Cardiac fibroblast (primary cell): ENCODE measurements at places on chromosomes 1 and 21.
A peak's percentile ranks its signal among the peaks of the same experiment; 100 is the strongest.

DNA sequence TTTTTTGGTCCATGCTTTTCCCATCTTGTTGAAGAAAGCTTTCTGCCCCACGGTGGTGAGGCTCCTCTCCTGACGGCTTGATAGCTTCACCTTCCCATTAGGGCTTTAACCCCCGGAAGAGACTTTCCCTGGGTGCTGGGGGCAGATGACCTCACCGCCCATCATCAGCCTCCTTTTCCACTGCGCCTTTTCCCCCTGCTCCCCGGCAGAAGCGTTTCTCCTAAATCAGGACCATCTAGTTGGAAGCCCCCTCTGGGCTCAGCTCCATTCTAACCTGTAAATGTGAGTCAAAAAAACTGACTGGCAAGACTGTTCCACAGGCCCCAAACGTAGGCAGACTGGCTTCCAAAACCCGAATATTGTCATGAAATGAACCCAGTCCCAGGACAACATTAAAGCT lies 6.7 kb downstream of the POFUT2 start:
- DNase-seq: no peak

GRCh38 chr1:95041491-95042165 lies 31.1 kb downstream of the ALG14 start:
- peak; percentile 91 for DNase-seq

DNA sequence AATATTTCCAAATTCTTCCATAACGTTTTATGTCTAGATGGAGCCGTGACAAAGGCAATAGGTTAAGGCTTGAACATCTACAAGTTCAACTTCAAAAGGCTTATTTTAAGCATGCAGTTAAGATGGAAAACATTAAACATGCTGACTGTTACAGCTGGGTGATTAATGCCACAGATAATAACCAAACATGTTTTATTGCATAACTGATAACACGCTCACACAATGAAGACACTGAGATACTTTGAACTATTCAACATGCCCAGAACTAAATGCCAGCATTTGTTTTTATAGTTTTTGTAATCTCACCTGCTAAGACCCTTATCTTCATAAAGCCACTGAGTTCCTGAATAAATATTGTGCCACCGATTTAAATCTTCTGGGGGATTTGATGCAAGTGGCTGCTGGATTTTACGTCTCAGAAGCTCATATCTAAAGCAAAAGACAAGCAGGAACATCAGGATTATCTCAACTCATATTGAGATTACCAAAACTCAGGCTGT lies 310.4 kb downstream of the KCTD3 start:
- no peak for DNase-seq

DNA sequence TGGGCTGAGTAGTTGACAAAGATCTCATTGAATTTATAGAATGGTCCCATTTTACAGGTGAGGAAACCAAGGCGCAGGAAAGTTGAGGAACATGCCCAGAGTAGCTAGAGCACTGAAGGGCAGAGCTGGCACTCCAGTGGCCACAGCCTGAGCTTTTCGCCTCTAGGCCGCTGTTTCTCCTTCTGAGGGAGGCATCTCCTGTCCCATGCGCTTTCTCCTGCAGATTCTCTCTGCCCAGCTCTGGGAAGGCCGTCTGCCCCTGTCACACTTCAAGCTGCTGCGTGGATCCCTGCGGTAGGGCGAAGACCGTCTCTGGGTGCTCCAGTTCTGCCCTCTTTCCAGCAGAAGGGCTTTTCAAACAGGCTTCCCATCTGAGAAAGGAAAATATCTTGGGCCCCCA lies 159.9 kb downstream of the ACTL8 start:
- DNase-seq: no peak
